ENCODE measurements at places on chromosomes 5 and 9. TPM values are rescaled to one million over a fixed set of nuclear protein-coding genes. Genes with fewer than 3 reads are reported as not detected.
A peak's percentile ranks its signal among the peaks of the same experiment; 100 is the strongest.

DNA sequence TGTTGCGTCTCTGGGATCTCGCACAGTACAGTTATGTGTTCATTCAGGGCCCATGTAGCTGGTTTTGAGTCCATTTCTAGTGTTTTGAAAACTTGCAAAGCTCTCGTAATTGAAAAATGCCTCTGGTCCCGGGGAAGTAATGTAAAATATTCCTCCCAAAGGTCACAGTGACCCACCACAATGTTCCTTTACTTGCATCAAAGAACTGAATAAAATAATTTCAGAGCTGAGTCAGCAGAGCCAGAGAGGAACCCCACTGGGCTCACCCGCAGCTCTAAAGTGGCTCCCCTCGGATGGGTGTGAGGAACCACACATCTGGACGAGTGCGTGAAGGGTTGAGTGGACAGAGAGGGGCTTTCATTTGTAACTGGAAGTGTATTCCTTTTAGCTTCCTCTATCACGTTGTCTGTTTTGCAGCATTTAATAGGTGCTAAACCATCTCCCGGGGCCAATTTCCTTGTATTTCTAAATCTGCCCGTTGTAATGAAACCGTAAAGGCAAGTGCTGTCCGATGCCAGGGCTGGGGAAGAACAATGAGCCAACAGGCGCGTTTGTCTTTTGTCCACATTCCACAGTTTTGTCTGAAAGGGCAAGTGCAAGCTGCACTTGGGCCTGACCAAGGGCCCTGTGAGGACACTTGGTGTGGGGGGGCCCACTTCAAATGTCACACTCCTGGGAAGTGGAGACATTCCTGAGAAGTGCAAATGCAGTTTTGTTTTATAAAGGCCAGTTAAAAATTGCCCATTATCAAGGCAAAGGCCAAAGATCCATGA lies 29.9 kb downstream of the COL5A1 start:
- DNase-seq = no peak

Gene MLANA
- total RNA-seq = not detected

Gene TRPM6
- not detected for total RNA-seq

Gene PCDHB10
- total RNA-seq = not detected

Gene FYB1
- total RNA-seq = 571 TPM

Gene NR2F1-AS1
- total RNA-seq = not detected

GRCh38 chr9:77472646-77473045 lies 175.5 kb downstream of the GNA14 start:
- DNase-seq = no peak

DNA sequence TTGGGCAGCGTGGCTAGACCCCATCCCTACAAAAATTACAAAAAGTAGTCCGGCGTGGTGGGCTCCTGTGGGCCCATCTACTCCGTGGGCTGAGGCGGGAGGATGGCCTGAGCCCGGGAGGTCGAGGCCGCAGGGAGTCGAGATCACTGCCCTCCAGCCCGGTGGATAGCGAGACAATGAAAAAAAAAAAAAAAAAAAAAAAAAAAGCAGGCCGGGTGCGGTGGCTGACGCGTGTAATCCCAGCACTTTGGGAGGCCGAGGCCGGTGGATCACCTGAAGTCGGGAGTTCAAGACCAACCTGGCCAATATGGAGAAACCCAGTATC lies 110.5 kb upstream of the LPCAT1 start:
- no peak for DNase-seq

DNA sequence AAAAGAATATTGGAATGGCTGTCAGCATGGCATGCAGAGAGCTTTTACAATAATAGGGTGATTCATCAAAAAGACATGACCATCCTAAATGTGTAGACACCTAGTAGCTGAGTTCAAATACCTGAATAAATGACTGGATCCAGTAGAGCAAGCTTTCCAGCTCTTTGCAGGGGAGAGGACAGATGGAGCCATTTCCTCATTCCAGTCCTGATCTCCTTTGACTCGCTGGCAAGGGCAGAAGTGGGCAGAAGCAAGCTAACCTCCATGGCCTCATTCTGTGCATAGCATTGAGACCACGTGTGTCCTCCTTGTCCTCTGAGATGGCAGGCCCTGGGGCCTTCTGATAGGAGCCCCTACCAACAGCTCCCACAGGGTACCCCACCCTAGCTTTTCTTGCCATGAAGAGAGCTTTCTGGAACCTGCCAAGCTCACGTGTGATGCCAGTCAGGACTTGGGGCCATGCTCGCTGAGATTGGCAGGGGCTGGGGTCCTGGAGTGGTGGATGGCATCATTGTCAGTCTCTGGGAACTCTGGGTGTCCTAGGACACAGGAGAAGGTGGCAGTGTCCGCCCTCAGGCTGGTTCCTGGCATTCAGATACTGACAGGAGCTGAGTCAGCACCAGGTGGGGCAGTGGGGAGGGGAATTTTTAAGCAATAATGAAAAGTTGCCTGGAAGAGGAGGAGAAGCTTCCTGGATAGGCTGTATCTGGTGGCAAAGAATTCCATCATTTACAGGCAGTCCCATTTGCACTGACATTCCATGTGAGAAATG lies 33.6 kb downstream of the WWC1 start:
- no peak for DNase-seq

- DNase-seq = no peak
Measured at GRCh38 chr9:120652934-120653333, 61.3 kb downstream of the MEGF9 start.

DNA sequence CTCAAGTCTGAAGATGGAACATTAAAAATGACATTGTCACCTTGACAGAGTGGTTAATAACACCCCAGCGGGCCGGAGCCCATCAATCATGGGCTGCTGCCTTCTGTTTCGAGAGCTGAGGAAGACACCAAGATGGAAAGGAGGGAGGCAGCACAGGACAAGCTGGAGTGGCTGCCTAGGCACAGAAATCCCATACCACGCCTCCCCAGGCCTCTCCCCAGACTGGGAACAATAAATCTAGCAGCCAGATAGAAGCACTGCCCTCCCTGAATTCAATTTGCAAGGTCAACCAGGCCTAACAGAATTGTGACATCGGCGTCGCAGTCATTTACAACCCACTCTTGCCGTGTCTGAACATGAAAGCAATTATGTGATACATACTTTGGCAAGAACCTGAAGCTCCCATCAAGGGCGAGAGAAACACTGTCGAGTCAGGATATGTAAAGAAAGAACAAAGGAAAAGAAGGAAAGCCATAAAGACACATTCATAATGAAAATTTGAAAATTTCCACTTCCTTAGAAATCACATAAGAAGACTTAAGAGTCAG lies 35.4 kb upstream of the ZNF354A start:
- no peak for DNase-seq

DNA sequence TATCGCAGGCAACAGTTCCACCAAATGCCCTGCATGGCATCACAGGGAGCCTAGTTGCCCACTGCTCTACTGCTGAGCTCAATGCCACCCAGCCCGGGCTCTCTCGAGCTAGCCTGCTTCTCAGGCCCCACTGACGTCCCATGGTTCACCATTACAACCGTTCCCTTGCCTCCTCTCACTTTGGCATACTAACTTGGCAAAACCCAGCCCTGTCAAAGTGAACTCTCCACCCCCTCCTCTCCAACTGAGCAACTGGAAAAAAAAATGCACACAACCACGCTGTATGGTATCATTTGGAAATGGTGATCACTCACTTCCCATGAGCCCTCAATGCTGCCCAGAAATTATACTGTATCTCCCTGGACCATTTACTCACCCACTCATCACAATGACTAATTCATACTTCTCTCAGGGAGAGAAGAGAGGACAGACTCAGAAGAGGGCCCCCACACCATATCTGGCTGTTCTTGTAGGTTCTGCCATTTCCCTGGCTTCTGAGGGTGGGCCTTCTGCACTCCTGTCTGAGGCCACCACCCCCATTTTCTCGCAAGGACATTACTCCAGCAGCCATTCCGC lies 51.4 kb upstream of the RARS1 start:
- no peak for DNase-seq

Gene RNF224
- total RNA-seq = not detected

DNA sequence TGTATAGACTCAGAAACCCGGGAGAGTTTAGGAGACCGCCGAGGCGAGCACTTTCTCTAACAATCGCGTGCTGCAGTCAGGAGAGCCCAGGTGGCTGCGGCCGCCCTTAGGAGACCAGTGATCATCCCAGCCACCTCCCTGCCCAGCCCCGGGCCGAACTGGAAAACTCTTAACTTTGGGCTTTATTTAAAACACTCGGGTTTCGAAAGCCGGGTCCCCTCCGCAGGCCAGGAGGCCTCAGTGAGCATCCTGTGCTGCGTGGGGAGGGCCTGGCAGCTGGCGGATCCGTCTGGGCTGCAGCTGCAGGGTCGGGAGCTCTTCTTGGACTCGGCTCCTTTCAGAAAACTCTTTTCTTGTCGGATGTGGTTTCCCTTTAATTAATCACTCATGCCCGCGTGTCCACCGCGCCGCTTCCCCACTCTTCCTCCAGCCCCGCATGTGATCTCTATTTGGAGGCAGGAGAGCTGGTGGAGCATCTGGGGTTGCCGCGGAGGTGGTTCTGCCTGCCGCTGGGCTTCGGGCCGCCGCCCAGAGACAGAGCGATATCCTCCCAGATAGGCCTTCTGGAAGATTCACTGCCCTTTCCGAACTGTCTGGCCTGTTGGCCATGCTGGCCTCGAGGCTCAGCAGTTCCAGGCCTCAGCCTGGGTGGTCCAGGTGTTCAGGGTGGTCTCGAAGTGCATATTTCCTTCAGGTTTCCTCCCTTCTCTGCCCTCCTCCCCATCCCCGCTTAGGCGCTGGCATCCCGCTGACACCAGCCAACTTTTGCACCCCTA lies 59.5 kb downstream of the TMEM174 start:
- peak; percentile 15 for DNase-seq

- peak; percentile 16 for DNase-seq
Measured at GRCh38 chr5:157744051-157745011, 819 bp downstream of the LSM11 start.

- peak; percentile 36 for DNase-seq
Measured at GRCh38 chr5:132479111-132479951, 11.2 kb downstream of the IRF1 start.

Gene SNX24
- 4.4 TPM for total RNA-seq

- no peak for DNase-seq
Measured at GRCh38 chr9:8489835-8490234, 690.3 kb upstream of the DMAC1 start.

GRCh38 chr5:134506054-134507039 lies 19.1 kb upstream of the JADE2 start:
- no peak for DNase-seq

DNA sequence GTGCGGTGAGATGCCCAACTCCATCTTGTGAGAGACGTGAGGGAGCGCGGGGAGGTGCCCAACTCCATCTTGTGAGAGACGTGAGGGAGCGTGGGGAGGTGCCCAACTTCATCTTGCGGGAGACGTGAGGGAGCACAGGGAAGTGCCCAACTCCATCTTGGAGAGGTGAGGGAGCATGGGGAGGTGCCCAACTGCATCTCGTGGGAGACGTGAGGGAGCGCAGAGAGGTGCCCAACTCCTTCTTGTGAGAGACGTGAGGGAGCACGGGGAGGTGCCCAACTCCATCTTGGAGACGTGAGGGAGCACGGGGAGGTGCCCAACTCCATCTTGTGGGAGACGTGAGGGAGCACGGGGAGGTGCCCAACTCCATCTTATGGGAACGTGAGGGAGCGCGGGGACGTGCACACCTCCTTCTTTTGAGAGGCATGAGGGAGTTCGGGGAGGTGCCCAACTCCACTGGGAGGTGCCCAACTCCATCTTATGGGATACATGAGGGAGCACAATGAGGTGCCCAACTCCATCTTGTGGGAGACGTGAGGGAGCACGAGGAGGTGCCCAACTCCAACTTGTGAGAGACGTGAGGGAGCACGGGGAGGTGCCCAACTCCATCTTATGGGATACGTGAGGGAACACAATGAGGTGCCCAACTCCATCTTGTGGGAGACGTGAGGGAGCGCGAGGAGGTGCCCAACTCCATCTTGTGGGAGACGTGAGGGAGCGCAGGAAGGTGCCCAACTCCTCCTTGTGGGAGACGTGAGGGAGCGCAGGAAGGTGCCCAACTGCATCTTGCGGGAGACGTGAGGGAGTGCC lies 235.4 kb downstream of the CACNA1B start:
- DNase-seq = no peak

GRCh38 chr5:82863266-82863665 lies 213.9 kb downstream of the TMEM167A start:
- DNase-seq = no peak

- DNase-seq = no peak
Measured at GRCh38 chr9:33162721-33163311, 4.3 kb downstream of the B4GALT1 start.

Gene NPR3
- total RNA-seq = not detected

Measured in CD4-positive, alpha-beta memory T cell (primary cell).